ENCODE measurements at places on chromosomes 16 and 17. TPM values are rescaled to one million over a fixed set of nuclear protein-coding genes. Genes with fewer than 3 reads are reported as not detected.

NRN1L gene
- total RNA-seq, result 0.28 TPM

- no peak overlapping the region for H3K4me3 ChIP-seq
- H3K27ac ChIP-seq, result no peak overlapping the region
- no peaks in the 10 kb centered on the region for H3K27me3 ChIP-seq
- no peaks in the 10 kb centered on the region for H3K36me3 ChIP-seq
- DNase-seq, result no peak
- H3K4me1 ChIP-seq, result no peaks in the 10 kb centered on the region
These were observed 20.7 kb downstream of the MMP15 start for GRCh38 chr16:58046054-58046881.

LGALS9 gene
- 45.7 TPM for total RNA-seq

- no peak overlapping the region for H3K27ac ChIP-seq
- no peak overlapping the region for H3K4me3 ChIP-seq
- no peak for DNase-seq
- no peaks in the 10 kb centered on the region for H3K36me3 ChIP-seq
- H3K4me1 ChIP-seq, result no peaks in the 10 kb centered on the region
These were observed 90.7 kb upstream of the CREBBP start for GRCh38 chr16:3971261-3971660.

LCMT1 gene
- total RNA-seq, result 33.4 TPM

- DNase-seq, result no peak
- no peaks in the 10 kb centered on the region for H3K27me3 ChIP-seq
- no peaks in the 10 kb centered on the region for H3K36me3 ChIP-seq
- H3K4me3 ChIP-seq, result no peak overlapping the region
These were observed 108.9 kb downstream of the CDH13 start for GRCh38 chr16:82735673-82736091.

DHX38 gene
- total RNA-seq, result 38.2 TPM

- peaks cover 23% of the 10 kb centered on the region for H3K4me1 ChIP-seq
- no peaks in the 10 kb centered on the region for H3K36me3 ChIP-seq
These were observed 6.4 kb upstream of the MILR1 start for GRCh38 chr17:64442541-64442971.

AOC3 gene
- total RNA-seq, result 1.2 TPM

- no peak overlapping the region for H3K27ac ChIP-seq
- no peak for DNase-seq
- H3K4me3 ChIP-seq, result no peak overlapping the region
- no peaks in the 10 kb centered on the region for H3K36me3 ChIP-seq
- H3K27me3 ChIP-seq, result peaks cover 57% of the 10 kb centered on the region
These were observed 92.3 kb upstream of the TMEM97 start for GRCh38 chr17:28226563-28227315.

- H3K36me3 ChIP-seq, result peaks cover 96% of the 10 kb centered on the region
- peaks cover 2% of the 10 kb centered on the region for H3K27me3 ChIP-seq
- DNase-seq, result no peak
- H3K27ac ChIP-seq, result peak overlapping the region; percentile 15
- peaks cover 58% of the 10 kb centered on the region for H3K4me1 ChIP-seq
These were observed 47.1 kb downstream of the PRMT7 start for GRCh38 chr16:68357923-68358322.

NUP93 gene
- total RNA-seq, result 85.9 TPM

GUCY2D gene
- total RNA-seq, result 0.05 TPM

LLGL2 gene
- total RNA-seq, result 5.3 TPM

ALOX12 gene
- total RNA-seq, result under 0.01 TPM

RAB37 gene
- 19.9 TPM for total RNA-seq

REXO5 gene
- 11.1 TPM for total RNA-seq

DNA sequence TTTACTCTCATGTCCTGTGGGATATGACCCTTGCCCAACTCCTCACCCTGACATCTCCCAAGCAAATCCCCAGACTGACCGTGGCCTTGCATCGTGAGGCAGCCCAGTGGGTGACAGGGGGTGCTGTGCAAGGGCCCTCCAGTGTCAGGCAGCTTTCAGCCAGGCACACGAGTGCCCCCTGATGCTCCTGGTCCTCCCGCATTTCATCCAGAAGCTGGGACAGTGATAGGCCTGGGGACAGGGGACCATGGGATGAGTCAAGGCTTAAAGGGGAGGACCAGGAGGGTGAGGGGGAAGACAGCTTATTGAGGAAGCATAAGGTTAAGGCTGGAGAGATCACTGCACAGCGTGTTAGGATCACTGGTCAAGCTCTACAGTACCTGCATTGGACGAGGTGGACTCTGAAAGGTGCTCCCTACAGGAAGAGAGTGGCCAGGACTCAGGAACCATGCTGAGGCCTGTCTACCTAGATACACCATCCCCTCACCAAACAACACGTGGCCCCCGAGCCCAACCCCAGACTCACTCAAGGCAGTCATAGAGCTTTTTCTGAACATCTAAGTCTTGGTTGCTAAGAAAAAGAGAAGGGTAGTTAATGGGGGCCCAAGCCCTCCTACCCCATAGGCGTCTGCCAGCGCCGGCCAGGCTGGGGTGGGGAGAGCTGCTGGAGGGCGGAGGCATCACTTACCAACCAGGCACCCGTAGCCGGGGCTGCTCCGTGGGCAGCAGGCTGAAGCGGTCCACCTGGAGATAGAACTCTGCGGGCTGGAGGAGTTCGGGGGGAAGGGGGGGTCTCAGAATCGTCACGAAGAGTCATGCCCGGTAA lies 998 bp downstream of the ACD start:
- peaks cover 60% of the 10 kb centered on the region for H3K36me3 ChIP-seq
- H3K27ac ChIP-seq, result no peak overlapping the region
- no peaks in the 10 kb centered on the region for H3K27me3 ChIP-seq
- peak overlapping the region; percentile 66 for H3K4me3 ChIP-seq
- H3K4me1 ChIP-seq, result peaks cover 27% of the 10 kb centered on the region

DNA sequence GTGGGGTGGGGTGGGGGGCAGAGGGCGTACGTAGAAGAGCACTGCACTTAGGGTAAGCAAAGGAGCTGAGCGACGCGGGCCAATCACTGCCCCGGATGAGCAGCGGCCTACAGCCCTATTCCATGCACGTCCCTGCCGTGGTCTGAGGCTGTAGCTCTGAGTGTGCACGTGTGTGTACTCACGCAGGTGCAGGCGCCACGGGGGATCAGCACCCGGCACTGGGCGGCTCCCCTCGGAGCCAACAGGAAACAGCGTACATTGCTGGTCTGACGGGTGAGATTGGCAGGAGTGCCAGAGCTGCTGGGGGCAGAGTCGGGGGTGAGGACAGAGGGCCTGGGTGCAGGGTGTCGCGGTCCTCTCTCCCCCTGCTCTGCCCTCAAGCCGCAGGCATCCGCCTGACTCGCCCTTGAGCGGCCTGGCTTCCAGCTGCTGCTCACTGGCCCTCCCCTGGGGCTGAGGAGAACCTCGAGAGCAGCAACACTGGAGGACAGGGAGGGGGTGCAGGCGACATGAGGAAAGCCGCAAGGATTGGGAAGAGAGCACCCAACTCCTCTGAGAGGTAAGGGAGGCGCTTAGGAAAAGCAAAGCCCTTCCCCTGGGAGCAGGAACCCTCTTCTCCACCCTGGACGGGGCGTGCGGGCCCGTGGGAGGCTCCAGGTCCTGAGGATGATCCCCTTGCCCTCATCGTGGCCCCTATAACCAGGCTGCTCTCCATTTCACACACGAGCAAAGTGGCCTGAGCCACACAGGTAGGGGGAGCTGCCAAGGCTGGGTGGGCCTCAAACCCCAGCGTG lies 57.8 kb downstream of the ENGASE start:
- H3K4me1 ChIP-seq, result no peaks in the 10 kb centered on the region
- no peak for DNase-seq
- no peak overlapping the region for H3K4me3 ChIP-seq
- no peaks in the 10 kb centered on the region for H3K27me3 ChIP-seq
- no peak overlapping the region for H3K27ac ChIP-seq
- no peaks in the 10 kb centered on the region for H3K36me3 ChIP-seq

RPH3AL gene
- total RNA-seq, result 2.6 TPM

GRCh38 chr17:8137645-8138373 lies 13.9 kb upstream of the HES7 start:
- DNase-seq, result no peak
- H3K4me1 ChIP-seq, result peaks cover 15% of the 10 kb centered on the region
- peak overlapping the region; percentile 26 for H3K27ac ChIP-seq

- H3K27me3 ChIP-seq, result no peaks in the 10 kb centered on the region
- no peaks in the 10 kb centered on the region for H3K36me3 ChIP-seq
- H3K4me3 ChIP-seq, result no peak overlapping the region
- H3K27ac ChIP-seq, result no peak overlapping the region
- H3K4me1 ChIP-seq, result no peaks in the 10 kb centered on the region
- no peak for DNase-seq
These were observed 4.8 kb downstream of the ZP2 start for GRCh38 chr16:21206550-21206949.

- no peaks in the 10 kb centered on the region for H3K36me3 ChIP-seq
- H3K27ac ChIP-seq, result no peak overlapping the region
- H3K27me3 ChIP-seq, result no peaks in the 10 kb centered on the region
- no peaks in the 10 kb centered on the region for H3K4me1 ChIP-seq
- no peak for DNase-seq
These were observed 101.4 kb downstream of the CACNG3 start for GRCh38 chr16:24357511-24357910.

- H3K4me1 ChIP-seq, result peaks cover 2% of the 10 kb centered on the region
- no peak overlapping the region for H3K4me3 ChIP-seq
- H3K36me3 ChIP-seq, result no peaks in the 10 kb centered on the region
- H3K27ac ChIP-seq, result no peak overlapping the region
- no peaks in the 10 kb centered on the region for H3K27me3 ChIP-seq
These were observed 32.3 kb downstream of the CHD9 start for GRCh38 chr16:53087101-53087500.

DNA sequence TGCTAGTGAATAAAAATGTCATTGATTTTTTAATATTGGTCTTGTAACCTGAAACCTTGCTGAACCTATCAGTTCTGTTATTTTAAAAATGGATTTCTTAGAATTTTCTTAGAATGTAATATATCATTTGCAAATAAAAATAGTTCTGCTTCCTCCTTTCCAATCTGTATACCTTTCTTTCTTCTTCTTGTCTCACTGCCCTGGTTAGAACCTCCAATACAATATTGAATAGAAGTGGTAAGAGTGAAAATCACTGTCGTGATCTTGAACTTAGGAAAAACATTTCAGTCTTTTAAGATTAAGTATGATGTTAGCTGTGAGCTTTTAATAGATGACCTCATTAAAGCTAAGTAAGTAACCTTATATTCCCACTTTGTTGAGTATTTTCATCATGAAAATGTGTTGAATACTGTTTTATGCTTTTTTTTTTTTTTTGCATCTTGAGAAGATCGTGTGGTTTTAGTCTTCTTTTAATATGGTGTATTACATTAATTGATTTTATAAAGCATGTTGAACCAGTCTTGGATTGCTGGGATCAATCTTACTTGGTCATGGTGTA lies 104.8 kb upstream of the NACA2 start:
- DNase-seq, result no peak
- H3K4me3 ChIP-seq, result no peak overlapping the region
- H3K36me3 ChIP-seq, result no peaks in the 10 kb centered on the region
- H3K27ac ChIP-seq, result no peak overlapping the region

MYO15B gene
- 31.3 TPM for total RNA-seq

DNA sequence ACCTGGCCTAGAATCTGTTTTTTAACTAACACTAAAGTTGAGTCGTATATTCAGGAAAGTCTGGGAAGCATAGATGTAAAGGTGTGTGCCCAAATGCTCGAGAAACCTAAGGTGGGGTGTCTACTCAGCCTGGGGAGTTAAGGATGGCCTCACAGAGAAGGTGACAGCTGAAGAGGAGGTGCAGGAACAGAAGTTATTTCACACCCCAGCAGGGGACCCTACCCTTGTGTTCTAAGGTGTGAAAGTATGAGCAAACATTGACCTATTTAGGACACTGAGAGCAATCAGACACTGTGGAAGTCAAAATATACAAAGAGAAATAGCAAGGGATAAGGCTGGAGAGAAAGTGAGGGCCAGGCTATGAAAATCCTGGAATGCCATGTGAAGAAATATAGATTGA lies 49.0 kb upstream of the DHX40 start:
- H3K4me1 ChIP-seq, result no peaks in the 10 kb centered on the region
- H3K4me3 ChIP-seq, result no peak overlapping the region
- no peak for DNase-seq
- no peaks in the 10 kb centered on the region for H3K27me3 ChIP-seq

RND2 gene
- 0.42 TPM for total RNA-seq

TMEM235 gene
- 1.8 TPM for total RNA-seq

CCL22 gene
- total RNA-seq, result 1.8 TPM

AARSD1 gene
- total RNA-seq, result 34.2 TPM

UTS2R gene
- total RNA-seq, result 0.33 TPM

SCNN1B gene
- 0.28 TPM for total RNA-seq

FLII gene
- 112 TPM for total RNA-seq

GRCh38 chr16:80883159-80883642 lies 78.8 kb upstream of the CDYL2 start:
- no peak overlapping the region for H3K27ac ChIP-seq
- H3K36me3 ChIP-seq, result no peaks in the 10 kb centered on the region
- DNase-seq, result no peak
- H3K4me3 ChIP-seq, result no peak overlapping the region
- H3K27me3 ChIP-seq, result no peaks in the 10 kb centered on the region
- H3K4me1 ChIP-seq, result no peaks in the 10 kb centered on the region

DNA sequence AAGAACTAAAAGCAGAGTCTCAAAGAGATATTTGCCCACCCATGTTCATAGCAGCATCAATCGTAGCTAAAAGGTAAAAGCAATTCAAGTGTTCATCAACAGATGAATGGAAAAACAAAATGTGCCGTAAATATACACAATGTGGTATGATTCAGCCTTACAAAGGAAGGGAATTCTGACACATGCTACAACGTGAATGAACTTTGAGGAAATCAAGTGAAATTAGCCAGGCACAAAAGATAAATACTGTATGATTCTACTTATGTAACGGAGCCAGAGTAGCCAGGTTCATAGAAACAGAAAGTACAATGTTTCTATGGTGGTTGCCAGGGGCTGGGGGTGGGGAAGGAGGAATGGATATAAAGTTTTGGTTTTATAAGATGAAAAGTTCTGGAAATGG lies 57.8 kb upstream of the IL34 start:
- no peak overlapping the region for H3K4me3 ChIP-seq
- no peaks in the 10 kb centered on the region for H3K36me3 ChIP-seq
- no peak for DNase-seq
- H3K27me3 ChIP-seq, result no peaks in the 10 kb centered on the region

GRCh38 chr16:75319513-75320411 lies 68.3 kb upstream of the BCAR1 start:
- H3K4me1 ChIP-seq, result peaks cover 14% of the 10 kb centered on the region
- H3K36me3 ChIP-seq, result peaks cover 6% of the 10 kb centered on the region
- H3K27me3 ChIP-seq, result no peaks in the 10 kb centered on the region

DNA sequence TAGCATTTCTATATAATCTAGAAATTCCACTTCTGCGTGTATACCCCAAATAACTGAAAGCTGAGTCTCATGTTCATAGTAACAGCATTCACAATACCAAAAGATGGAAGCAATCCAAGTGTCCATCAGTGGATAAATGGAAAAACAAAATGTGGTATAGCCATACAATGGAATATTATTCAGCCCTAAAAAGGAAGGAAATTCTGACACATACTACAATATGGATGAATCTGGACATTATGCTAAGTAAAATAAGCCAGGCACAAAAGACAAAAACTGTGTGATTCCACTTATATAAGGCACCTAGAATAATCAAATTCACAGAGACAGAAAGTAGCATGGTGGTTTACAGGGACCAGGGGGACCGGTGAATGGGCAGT lies 20.4 kb downstream of the HOXB1 start:
- no peak for DNase-seq
- H3K36me3 ChIP-seq, result no peaks in the 10 kb centered on the region
- no peaks in the 10 kb centered on the region for H3K4me1 ChIP-seq
- peaks cover 4% of the 10 kb centered on the region for H3K27me3 ChIP-seq

TIMM22 gene
- 9.0 TPM for total RNA-seq

PHOSPHO1 gene
- total RNA-seq, result 1.8 TPM
